ENCODE measurements at places on chromosomes 7 and 10.

DNA sequence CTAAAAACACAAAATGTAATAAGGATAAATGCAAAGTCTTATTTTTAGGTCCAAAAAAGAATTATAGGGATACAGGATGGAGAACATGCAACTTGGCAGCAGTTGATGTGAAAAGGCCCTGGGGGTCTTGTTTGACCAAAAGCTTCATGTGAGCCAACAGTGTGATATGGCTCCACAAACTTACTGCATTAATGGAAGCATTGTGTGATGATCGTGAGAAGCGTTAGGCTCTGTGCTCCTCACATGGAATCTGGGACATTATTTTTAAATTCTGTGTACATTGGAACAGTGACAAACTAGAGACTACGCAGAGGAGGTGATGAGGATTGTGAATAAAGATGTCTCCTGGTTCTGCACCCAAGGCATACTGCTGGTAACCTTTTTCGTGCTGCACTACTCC, 39.1 kb upstream of the CALD1 start:
- DNase-seq, result no peak

DNA sequence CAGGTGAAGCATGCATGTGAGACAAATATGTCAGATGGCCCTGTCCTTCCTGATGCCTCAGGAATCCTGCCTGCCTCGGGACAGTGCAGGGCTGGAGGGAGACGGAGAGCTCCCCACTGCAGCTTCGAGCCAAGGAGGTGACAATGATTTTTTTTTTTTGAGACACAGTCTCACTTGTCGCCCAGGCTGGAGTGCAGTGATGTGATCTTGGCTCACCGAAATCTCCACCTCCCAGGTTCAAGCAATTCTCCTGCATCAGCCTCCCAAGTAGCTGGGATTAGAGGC, 68.8 kb downstream of the OAT start:
- no peak for DNase-seq

- DNase-seq, result no peak
Measured at GRCh38 chr7:45888993-45889366, 692 bp downstream of the IGFBP1 start.

- DNase-seq, result no peak
Measured at GRCh38 chr10:112313911-112314310, 30.7 kb downstream of the TECTB start.

- peak; percentile 31 for DNase-seq
Measured at GRCh38 chr10:74585231-74586087, 240.9 kb upstream of the KAT6B start.

DNA sequence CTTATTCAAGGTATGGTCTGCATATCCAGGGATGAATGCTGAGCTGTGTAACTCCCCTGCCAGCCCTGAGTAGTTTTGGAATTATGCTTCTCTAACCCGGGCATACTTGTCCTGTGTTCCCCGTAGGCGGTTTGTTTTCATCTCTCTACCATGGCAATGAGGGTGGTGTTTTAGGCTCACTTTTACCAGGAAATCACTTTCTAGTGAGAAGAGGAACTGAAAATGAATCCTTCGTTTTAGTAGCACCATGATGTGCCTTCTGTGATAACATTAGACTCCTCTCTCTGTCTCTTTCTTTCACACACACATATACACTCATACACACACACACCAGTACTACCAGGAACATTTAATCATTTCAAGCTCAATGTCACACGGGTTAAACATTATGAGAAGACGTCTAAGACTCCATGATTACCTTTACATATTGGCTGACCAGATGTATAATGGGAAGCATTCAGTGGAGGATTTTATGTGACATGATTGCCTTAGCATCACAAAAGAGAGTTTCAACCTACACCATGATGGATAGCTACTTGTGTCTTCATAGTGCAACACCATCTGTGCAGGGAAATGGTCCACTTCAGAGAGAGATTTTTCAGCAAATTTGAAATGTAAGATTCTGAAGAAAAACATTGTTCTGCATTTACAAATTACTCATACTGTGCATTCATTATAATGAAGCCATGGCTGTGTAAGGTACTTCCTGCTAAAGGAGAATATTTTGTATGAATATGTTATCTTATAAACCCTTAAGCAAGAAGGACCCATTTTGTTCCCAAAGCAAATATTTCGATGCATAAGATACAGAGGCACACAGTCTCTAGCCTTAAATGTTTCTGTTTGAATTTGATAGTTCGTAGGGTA, 31.0 kb upstream of the PFKP start:
- peak; percentile 64 for DNase-seq
